ENCODE measurements at places on chromosomes 1 and 21.

GRCh38 chr21:34843562-34843961, 174.8 kb downstream of the CLIC6 start:
- no peak for DNase-seq

- no peak for DNase-seq
Measured at GRCh38 chr21:26405071-26405470, 168.0 kb downstream of the CYYR1 start.

GRCh38 chr1:177354247-177354646, 183.5 kb downstream of the BRINP2 start:
- DNase-seq = no peak

GRCh38 chr1:241336335-241336734, 20.7 kb downstream of the RGS7 start:
- no peak for DNase-seq

DNA sequence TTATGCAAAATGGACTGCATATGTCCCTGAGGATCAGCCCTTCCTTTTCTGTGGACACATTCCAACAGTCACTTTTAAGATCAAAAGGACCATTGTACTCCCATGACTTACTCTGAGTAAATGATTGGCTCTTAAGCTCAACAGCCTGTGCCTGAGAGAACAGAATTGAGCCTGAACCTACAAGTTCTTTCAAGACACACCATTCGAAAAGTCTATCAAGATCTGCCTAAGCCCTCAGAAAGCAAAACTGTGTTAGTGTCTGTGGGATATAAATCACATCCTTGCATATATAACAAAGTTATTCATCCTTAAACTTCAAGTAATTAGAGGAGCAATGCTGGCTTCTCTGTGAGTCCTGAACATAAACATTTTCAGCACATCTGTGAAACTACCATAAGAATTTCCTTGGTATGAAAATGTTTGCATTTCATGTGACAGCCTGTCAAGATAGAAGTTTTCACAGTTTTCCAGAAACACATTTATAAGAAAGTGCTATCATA, 41.6 kb downstream of the PCNX2 start:
- no peak for DNase-seq

GRCh38 chr21:44426663-44427191, 28.6 kb upstream of the LRRC3 start:
- no peak for DNase-seq

DNA sequence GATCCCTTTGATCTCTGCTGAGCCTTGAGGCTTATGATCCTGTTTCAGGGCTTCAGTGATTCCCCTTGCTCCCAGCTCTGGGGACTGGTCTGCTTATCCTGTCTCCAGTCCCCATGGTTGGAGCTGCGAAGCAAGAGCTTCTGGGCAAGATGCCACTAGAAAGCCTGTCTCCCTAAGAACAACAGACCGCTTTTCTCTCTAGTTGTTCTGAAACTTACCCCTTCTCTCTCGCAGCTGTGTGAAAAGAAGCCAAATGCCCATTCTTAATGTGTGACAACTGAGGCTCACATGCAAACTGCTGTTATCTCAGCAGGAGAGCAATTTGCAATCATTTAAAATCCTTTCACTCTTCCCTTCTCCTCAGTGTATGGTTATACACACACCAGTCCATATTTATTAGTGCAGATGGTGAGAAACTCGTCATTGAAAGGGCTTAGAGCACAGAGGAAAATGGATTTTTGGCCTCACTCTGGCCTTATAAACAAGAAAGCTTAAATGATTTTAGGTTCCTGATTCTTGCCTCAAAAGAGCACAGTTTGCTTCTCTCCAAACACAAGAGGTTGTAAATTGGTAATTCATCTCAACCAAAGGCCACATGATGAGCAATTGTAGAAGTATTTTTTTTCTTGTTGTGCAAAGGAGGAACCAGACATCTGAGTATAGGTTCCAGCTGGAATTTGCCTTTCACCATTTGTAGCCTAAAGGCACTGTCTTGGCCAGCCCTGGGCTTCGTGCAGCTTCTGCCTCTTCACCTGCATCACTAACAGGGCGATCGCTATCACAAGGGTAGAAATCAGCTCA, 179.2 kb upstream of the LMO4 start:
- no peak for DNase-seq

- DNase-seq = no peak
Measured at GRCh38 chr1:10186331-10187025, 23.9 kb upstream of the KIF1B start.

- DNase-seq = no peak
Measured at GRCh38 chr21:31130821-31131220, 92.5 kb upstream of the KRTAP19-8 start.

- no peak for DNase-seq
Measured at GRCh38 chr1:167617153-167618147, 12.6 kb upstream of the RCSD1 start.

DNA sequence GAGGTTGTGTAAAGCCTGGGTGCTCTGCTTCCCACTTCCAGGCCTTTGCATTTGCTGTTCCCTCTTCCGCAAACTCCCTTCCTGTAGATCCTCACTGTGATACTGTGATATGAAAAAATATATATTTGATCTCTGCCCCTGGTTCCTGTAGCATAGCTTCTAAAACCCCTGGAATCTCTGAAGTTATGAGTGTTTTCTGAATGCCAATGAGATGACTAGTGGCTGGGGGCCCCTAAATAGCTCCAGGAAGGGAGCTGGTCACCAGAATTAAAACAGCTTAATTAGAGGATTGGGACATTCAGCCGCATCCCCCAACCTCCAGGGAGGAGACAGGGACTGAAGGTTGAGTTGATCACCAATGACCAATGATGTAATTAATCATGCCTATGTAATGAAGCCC, 21.9 kb downstream of the DUSP10 start:
- DNase-seq = no peak

DNA sequence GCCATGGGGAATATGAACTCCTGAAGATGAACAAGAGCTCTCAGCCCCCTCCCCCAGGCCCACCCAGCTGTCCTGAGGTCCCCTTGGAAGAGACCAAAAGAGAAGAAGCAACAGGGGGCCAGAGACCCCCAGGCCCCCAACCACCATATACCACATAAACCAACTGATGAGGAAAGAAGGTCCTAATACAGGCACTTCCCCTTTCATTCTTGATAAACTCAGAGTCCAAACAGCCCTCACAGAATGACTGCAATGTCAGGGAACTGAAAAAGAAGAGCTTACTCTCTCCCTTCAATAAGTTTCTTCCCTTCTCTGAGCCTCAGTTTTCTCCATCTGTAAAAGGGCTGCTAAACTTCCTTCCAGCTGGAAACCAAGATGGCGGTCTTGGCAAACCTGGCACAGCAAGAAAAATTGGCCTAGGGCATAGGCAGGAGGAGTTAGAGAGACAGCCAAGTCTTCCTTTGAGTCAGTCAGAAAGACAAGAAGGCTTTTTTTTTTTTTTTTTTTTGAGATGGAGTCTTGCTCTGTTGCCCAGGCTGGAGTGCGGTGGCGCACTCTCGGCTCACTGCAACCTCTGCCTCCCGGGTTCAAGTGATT, 90.5 kb downstream of the VWA5B1 start:
- no peak for DNase-seq

DNA sequence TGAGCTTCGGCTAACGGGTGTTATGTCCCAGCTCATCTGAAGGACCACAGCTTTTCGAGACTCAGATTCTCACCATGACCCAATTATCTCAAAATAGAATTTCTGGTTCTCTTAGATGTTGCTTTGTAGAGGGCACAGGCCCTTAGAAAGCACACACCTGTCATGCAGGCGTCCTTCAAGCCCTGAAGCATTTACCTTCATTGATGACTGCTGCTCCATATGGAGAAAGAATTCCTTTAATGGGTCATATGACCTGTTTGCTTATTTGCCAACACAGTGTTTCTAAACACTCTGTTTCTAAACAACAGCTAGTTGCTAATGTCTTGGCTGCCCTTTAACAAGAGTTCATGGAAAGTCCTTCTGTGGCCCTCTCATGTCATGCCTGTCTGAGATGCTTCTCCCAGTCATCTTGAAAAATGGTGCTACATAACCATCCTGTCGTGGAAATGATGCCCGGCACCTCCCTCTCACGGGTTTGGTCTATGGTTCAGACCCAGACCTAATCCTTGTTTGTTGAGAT, 495.7 kb downstream of the KIF26B start:
- DNase-seq = no peak

GRCh38 chr1:181081395-181081794, 7.1 kb upstream of the IER5 start:
- no peak for DNase-seq

GRCh38 chr1:14345946-14346550, 252.4 kb upstream of the KAZN start:
- no peak for DNase-seq

GRCh38 chr1:184881941-184882913, 92.1 kb downstream of the NIBAN1 start:
- no peak for DNase-seq

DNA sequence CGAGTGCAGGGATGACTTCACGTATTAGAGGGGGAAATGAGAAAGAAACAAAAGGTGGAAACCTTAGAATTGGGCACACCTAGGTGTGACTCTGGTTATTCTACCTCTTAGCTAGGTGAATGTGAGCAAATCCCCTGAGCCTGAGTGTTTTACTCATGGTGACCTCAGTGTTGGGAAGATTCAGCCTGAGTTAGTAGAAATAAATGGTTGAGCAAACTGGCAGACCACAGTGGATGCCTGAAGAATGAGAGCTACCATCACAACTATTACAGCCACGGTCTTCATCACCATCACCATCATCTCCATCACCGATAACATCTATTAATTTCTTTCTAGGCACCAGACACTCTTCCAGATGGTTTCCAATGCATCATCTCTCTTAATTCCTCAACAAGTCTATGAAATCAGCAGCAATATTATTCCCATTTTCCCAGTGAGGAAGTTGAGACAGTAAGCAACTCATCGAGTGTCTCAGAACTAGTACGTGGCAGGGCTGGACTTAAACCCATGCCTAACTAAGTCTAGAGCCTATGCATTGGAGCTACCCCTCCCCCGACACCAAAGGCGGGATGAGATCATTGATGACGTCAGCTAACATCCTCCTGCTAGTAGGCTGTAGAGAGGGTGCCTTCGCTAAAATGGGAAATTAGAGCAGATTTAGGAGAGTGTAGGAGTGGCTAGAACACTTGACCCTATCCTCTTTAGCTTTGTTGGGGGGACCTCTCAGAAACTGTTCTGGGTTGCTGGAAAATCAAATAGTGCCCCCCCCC, 7.9 kb upstream of the KAZN start:
- DNase-seq = no peak

DNA sequence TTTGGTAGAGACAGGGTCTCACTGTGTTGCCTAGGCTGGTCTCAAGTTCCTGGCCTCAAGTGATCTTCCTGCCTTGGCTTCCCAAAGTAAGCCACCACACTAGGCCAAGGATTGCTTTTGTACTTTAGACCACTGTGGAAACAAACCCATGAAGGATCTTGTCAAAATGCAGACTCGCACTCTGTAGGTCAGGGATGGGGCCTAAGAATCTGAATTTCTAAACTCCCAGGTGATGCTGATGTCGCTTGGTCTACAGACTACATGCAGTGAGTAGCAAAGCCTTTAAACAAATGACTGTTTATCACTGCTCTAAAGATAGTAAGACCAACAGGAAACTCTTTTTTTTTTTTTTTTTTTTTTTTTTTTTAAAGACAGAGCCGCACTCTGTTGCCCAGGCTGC, 54.1 kb upstream of the MUTYH start:
- DNase-seq = no peak

- no peak for DNase-seq
Measured at GRCh38 chr1:94715321-94715720, 104.8 kb upstream of the SLC44A3 start.

DNA sequence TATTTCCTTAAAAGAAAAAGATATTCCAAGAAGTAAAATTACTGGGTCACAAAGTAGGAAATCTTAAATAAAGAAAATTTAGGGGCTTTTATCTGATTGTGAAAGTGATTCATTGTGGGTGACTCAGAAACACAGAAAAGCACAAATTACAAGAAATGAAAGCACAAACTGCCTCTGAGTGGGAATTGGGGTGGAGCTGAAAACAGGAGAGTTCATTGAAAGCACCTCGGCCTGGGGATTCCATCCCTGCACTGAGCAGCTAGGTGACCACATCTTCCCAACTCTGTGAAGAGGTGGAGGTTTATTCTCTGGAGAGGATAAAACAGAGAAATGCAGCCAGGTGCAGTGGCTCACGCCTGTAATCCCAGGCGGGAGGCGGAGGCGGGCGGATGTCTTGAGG, 7.4 kb downstream of the GJA4 start:
- no peak for DNase-seq

DNA sequence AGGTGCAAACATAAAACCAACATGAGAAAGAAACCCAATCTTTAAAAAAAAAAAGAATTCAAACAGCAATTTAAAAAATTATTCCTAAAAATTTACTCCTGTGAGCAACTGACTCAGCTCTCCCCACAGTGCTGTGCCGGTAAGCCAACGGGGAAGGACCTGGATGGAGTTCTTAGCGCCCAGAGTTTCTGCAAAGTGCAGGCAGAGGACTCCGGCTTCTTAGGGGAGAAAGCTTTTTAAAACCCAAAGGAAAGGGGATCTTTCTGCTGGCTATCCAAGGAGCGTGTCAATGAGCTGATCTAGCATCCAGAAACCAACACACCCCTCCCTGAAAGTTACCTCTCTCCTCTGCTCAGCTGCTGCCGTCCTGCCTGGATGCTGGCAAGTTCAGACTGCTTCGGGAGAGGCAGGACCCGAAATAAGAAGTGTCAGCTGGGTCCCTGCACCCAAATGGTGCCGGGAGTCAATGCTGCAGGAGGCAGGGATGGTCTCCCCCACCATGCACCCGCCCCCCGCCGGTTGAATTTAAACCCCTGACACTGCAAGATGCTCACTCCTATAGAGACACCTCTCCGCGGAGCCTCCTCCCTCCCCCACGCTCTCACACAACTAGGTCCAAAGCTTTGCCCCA, 32.2 kb upstream of the H6PD start:
- DNase-seq = no peak

DNA sequence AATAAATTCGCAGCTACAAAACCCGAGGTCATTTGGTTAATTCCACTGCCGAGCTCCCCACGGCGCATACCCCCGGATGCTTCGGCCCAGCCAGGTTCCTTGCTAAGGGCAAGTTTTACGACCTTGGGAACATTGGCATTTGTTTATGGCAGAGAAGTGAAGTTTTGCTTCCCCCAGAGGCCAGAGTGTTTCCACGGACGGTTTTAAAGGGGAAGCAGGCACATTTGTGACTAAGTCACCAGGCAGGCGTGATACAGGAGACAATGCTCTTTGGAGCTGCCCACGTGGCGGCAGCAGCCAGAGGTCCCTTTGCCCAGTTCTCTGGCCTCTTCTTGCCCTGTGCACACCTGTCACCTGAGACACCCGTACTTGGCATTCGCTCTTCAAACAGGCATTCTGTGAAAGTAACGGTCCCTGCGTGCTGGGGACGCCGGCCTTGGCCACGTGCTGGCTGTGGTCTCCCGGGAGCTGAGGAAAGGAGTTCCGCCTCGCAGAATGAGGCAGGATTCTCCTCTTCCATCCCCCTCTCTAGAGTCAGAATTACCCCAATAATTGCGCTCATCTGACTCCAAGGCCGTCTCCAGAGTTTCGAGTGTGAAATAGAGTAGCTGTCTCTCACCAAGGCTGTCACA, 138.3 kb downstream of the PRDM16 start:
- DNase-seq = no peak

Data from activated CD4-positive, CD25-positive, alpha-beta regulatory T cell (primary cell).